ENCODE measurements at places on chromosomes 4 and X.
A peak's percentile ranks its signal among the peaks of the same experiment; 100 is the strongest.

GRCh38 chrX:66633541-66633940 is 5.3 kb downstream of the EDA2R start:
- DNase-seq: peak; percentile 81

DNA sequence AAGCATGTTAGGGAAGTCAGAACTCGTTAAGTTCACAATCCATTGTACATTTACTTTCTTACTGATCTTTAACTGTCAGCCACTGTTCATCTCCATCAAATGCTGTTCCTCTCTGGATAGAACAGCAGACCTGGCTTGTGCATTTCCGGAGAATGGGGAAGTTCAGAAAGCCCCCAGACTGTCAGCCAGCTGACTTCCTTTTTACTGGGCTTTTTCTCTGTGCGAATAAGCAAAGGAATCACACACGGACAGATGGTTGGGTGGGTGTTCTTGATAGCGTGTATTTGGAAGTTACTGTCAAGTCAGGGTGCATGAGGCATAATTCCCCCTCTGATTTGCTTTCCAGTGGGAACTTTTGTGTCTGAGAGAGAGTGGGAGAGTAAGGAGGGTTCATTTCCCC is 56.8 kb downstream of the TSPAN7 start:
- no peak for DNase-seq

GRCh38 chr4:4379540-4380087 is 7.3 kb upstream of the NSG1 start:
- DNase-seq: no peak

GRCh38 chr4:99844048-99844447 is 27.4 kb downstream of the DAPP1 start:
- no peak for DNase-seq

GRCh38 chr4:141706445-141706844 is 70.1 kb downstream of the IL15 start:
- DNase-seq: no peak

DNA sequence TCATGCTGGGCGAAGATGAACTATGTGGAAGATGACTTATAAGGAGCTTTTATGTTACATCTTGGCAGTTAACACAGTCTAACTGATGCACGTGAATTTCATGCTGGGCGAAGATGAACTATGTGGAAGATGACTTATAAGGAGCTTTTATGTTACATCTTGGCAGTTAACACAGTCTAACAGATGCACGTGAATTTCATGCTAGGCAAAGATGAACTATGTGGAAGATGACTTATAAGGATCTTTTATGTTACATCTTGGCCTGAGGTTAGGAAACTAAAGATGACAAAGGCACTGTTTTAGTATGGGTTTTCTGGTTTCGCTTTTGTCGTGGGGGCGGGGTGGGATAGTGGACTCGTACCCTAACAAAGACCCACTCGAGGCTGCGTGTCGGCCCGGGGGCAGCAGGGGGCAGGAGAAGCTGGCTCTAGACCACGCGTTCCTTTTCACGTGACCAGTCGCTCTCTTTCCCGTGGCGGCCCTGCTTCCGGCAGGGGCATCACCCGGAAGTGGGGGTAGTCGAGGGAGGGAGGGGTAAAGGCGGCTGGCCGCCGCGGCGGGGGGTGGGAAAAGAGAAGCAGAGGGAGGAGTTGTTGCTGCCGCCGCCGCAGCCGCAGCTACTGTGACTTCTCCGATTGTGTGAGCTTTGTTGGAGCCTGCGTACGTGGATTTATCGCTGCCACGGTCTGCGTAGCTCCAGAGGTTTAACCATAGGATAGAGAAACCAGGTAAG is at the start of gene ATP7A:
Gene ATP7A (plus strand): TSS at position 586 of the 733 bp plus-strand sequence. CDS start 60,949 bp downstream, outside the sequence.
- peak; percentile 83 for DNase-seq

GRCh38 chr4:174591243-174592021 is 69.1 kb upstream of the HPGD start:
- no peak for DNase-seq

GRCh38 chr4:7044137-7044930 is 1.2 kb downstream of the TADA2B start:
- DNase-seq: no peak

- DNase-seq: no peak
Observed at GRCh38 chr4:76470532-76470931, 35.5 kb downstream of the SHROOM3 start.

- DNase-seq: no peak
Observed at GRCh38 chr4:171024720-171025303, 788.4 kb upstream of the GALNTL6 start.
